ENCODE measurements at places on chromosomes 6 and 20.

GRCh38 chr20:54194724-54195438, 13.0 kb upstream of the PFDN4 start:
- DNase-seq: no peak

DNA sequence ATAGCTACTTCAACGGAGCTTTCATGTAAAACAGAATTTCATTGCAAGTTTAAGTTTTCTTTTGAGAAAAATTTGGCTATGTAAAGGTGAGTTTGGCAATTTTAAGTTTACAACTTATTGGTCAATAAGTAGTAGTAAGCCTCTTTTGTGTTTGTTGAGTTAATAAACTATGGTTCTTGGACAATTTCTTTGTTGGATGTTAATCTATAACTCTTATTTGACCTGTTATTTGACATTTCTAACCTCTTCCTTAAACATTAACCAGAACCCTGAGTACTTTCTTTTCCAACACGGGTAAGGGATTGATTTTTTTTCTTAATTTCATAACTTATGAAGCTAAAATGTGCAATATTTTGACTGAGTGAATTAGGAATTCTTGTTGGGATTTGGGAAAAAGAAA, 354.4 kb downstream of the PRKN start:
- DNase-seq: no peak

- no peak for DNase-seq
Observed at GRCh38 chr6:111243095-111243494, 155.8 kb downstream of the SLC16A10 start.

DNA sequence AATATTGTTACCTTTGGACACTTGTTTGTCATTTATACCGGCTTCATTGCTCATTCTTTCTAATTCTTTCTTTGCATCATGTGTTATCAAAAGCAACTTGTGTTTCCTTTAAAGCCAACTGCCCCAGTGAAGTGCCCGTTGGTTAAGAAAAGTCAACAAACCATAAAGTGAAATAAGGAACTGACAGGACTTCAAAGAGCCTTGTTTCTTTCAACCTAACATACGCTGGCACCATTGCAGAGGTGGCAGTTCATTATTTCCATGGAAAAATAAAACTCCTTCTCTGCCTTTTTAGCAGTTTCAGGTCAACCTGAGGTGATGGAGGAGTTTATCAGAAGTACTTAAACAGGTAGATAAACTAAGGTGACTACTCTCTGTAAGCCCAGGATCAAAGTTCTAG, 28.8 kb downstream of the FERMT1 start:
- no peak for DNase-seq

- no peak for DNase-seq
Observed at GRCh38 chr20:2798814-2799213, 1.6 kb downstream of the CPXM1 start.

Measured in stimulated activated CD4-positive, alpha-beta T cell treated with anti-CD3 and anti-CD28 coated beads, Interleukin-4, amount 100 ng/mL, for 48 hours (primary cell).